ENCODE measurements at places on chromosomes 6 and 20. TPM values are rescaled to one million over a fixed set of nuclear protein-coding genes. Genes with fewer than 3 reads are reported as not detected.

GRCh38 chr6:166595061-166595780 is 8.7 kb upstream of the RAMACL start:
- no peak for DNase-seq

DNA sequence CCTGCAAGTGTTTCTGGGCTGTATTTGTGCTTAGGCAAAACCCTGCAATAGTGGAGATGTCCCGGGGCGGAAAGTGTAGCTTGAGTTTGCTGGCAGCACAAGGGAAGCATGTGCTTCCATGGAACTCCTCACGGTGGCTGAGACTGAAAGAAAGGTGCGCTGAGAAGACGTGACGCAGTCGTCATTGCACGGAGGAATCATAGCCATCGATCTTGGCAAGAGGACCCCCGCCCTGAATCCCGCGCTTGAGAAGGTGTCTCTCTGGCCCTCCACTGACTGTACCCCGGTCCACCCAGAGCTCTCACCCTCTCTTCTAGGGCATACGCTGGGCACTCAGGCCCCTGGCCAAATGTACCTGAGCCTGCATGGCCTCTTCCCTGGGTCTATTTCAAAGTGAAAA is 1081.8 kb upstream of the DEFB115 start:
- no peak for DNase-seq

Gene PGC
- total RNA-seq: not detected

- DNase-seq: no peak
Measured at GRCh38 chr6:68502946-68503345, 132.1 kb upstream of the ADGRB3 start.

- DNase-seq: no peak
Measured at GRCh38 chr20:44962483-44962882, 2.3 kb upstream of the TOMM34 start.
